Pons (tissue), 1 donor: ENCODE measurements at places on chromosomes 3 and 15.

GRCh38 chr15:75051191-75051608 is 27.8 kb downstream of the PPCDC start:
- no peak for DNase-seq

DNA sequence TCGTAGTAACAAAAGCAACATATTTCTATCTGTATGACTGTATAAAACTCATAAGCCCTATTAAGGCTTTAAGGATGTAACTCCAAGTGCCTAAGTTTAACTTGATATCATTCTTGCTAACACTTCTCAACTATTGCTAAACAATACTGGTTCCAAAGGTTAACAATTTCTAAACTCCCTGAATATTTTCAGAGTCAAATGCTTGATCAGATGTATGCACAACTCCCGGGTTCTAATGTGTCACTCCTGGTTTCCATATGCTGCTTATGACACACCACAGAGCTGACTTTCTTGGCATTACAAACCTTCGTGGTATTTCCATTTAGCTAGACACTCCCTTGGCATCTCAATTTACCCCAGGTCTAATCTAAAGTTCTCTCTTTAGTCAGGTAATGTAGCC is 26.3 kb downstream of the DZIP1L start:
- no peak for DNase-seq

- DNase-seq, result no peak
These were observed 598 bp upstream of the GMNC start for GRCh38 chr3:190863119-190863465.

- DNase-seq, result no peak
These were observed 400.1 kb upstream of the MDFIC2 start for GRCh38 chr3:70712449-70713082.

DNA sequence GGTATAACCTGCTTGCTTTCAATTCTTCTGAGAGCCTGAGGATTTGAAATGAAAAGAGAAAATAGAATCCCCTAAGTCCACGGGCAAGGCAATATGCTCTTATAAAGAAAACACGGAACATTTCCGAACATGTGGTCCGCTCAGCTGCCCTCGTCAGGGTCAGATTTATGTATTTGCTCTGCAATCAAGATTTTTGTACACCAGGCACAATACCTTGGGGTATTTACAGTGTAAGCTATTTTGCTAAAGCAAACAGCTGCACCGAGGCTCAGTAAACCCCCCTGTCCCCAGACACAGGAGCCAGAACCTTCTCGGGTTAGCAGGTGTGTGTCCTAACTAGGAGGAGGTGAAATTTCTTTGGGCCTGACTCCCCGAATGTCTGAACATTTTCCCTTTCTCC is 155.8 kb upstream of the LRIG1 start:
- no peak for DNase-seq

DNA sequence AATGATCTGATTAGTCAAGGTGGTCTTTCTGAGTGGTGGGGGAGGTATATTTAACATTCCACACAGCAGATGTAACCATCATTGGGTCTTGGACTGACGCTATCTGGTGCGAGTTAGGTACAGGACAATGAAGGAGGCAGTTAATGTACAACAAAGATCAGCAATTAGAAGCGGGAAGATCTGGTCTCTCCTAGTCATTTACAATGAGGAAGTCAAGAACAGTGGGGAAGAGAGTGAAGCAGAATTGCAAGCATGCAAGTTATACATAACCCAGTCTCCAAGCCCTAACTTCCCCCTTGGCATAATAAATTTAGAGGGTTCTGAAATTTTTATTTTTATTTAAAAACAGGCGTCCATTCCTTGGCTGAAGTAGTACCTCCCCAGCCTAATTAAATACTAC is 14.1 kb downstream of the GPD1L start:
- DNase-seq, result peak; percentile 64
